ENCODE measurements at places on chromosomes 4 and X.

- no peak for DNase-seq
Measured at GRCh38 chr4:149264093-149264733, 551.4 kb downstream of the IQCM start.

DNA sequence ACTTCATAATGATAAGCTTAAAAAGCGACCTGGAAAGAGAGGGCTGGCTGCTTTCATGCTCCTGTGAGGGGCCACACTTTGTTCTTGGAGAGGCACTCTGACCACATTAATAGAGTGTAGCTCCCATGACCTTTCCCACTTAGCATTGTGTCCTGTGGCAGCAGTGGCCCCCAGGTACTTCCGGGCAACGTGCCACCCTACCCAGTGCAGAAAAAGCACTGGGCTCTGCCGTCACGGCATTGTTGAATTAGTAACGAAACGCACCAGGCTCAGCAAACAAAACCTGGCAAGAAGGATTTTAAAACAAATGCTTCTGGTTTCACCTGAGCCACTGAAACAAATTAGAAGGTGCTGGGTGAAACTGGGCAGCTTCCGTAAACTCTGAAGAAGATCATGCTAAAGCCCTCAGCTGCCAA lies 5.4 kb upstream of the SORBS2 start:
- no peak for DNase-seq

- DNase-seq: no peak
Measured at GRCh38 chr4:108378164-108378563, 209.4 kb upstream of the LEF1 start.

- no peak for DNase-seq
Measured at GRCh38 chr4:119810001-119810400, 181.4 kb upstream of the PDE5A start.

- DNase-seq: no peak
Measured at GRCh38 chr4:54902271-54902670, 223.1 kb downstream of the KDR start.

GRCh38 chrX:45735571-45735970 lies 534.9 kb upstream of the DIPK2B start:
- DNase-seq: no peak

- DNase-seq: no peak
Measured at GRCh38 chr4:80336582-80336981, 1.1 kb downstream of the CFAP299 start.

GRCh38 chr4:74254386-74254785 lies 53.9 kb upstream of the EPGN start:
- no peak for DNase-seq

- no peak for DNase-seq
Measured at GRCh38 chr4:89588421-89588820, 248.5 kb downstream of the SNCA start.

DNA sequence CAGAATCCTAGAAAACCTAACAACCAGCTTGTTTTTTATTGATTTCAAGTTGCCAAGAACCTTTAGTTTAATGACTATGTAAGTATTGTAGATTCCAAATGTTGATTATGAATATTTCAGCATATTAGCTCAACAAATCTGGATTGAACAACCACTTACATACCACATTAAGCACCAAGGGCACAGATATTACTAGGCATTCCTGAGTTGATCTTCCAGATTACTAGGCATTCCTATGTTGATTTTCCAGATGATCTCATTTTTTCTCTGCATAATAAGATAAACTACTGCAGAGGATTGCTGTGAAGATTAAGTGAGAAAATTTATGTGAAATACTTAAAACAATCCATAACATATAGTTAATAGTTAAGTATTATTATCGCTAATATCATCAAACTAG lies 17.4 kb upstream of the DCAF8L1 start:
- no peak for DNase-seq

GRCh38 chr4:169611157-169611556 lies 1.2 kb downstream of the NEK1 start:
- no peak for DNase-seq

DNA sequence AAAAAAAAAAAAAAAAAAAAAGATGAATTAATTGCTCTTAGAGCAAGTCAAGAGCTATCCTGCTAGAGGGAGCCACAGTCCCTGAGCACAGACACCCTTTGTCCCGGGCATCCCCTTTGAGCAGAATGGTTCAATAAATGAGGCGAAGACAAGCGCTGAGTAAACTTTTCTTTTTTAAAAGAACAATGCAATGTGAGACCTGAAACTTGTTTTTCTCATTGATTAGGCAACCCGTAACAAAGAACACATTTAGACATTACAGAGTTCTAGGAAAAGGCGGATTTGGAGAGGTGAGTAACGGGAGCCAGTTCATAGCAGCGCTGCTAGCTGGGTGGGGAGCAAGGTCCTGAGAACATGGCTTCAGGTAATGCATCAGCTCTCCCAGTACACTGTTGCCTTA lies 46.1 kb downstream of the GRK4 start:
- DNase-seq: no peak

- no peak for DNase-seq
Measured at GRCh38 chrX:65017451-65017850, 41.2 kb upstream of the ZC4H2 start.

DNA sequence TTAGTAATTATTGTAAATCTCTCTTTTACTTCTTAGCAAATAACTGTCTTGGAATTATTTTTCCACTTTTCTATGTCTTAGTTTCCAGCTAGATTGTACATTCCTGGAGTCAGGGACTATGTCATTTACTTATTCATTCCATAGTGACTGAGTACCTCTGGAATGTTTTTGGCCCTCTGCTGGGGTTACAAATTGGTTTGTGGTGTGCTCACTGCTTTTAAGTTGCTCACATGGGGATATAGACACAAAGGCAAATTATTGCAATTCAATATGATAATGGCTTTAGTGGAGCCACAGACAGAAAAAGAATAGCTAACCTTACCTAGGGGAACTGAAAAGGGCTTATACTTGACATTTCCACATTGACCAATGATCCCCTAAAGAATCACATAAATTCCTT lies 63.7 kb upstream of the PDGFRA start:
- DNase-seq: no peak

GRCh38 chrX:68872171-68872570 lies 43.4 kb downstream of the EFNB1 start:
- no peak for DNase-seq

DNA sequence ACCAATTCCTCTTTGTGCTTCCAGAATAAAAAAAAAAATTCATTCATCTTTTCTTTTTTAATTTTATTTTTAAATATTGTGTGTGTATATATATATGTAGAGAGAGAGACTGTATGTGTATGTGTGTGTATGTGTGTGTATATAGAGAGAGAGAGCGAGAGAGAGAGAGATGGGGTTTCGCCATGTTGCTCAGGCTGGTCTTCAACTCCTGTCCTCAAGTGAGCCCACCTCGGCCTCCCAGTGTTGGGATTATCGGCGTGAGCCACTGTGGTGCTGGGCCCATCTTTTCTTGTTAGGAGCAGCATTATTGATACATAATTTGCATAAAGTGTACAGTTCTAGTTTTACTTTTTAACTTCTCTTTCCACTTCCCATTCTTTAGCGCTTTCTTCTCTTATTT lies 33.6 kb downstream of the KDM6A start:
- no peak for DNase-seq

- no peak for DNase-seq
Measured at GRCh38 chr4:600850-601515, 24.4 kb upstream of the PDE6B start.

DNA sequence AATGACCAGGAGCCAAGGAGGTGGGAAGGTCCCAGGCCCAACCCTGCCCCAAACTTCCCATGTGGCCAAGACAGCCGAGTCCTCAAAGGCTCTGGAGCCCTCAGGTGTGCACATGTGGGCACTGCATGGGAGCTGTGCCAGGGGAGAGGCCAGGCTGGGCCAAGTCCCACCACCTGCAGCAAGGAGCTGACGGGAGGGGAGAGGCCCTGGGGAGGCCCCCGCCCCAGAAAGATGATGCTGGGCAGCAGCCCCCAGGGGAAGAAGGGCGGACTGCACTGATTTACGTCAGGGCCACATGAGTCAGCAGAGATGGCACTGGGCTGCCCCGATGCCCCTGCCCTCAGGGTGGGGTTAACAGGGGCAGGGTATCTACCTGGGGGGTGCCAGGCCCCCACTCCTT lies 1.4 kb downstream of the L1CAM start:
- no peak for DNase-seq

DNA sequence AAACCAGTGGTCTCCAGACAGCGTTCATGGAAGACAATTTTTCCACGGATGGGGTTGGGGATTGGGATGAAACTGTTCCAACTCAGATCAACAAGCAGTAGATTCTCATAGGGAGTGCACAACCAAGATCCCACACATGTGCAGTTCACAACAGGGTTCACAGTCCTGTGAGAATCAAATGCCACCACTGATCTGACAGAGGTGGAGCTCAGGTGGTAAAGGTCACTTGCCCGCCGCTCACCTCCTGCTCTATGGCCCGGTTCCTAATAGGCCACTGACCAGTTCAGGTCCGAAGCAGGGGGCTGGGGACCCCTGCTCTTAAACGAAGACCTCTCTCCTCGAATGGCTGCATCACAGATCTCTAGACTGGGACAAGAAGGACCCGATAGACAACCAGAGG lies 4.4 kb downstream of the APBB2 start:
- no peak for DNase-seq

- no peak for DNase-seq
Measured at GRCh38 chr4:104524026-104524425, 29.3 kb upstream of the CXXC4 start.

DNA sequence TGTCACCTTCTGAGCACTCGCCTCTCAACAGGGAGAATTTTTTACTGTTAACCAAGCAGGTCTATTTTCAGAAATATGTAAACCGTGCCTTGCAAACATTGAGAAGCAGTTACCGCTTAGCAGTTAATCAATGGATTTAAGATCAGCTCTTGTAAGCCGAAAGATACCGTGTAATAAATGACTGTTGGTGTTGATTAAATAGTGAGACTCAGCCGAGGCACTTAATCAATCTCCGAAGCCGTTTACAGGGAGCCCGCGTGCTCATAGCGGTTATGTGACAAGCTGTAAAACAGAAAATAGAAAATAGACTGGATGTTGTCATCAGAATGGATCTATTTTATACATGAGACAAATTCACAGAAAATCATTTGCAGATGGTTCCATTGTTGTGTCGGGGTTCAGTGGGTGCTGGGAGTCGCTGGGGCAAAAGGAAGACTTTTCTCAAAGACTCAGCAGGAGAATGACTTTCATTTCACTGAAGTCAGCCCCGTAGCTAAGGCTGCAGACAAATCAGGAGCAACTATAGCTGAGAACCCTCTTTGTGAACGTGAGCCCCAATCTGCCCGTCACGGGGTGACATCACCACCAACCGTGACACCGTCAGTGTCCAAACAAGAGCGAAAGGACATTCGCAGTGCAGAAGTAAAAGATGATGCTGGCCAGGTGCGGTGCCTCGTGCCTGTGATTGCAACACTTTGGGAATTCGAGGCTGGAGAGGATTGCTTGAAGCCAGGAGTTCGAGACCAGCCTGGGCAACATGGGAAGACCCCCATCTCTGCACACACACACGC lies 275.3 kb downstream of the CRLF2 start:
- DNase-seq: no peak

- DNase-seq: no peak
Measured at GRCh38 chr4:136412708-136413107, 1119.6 kb downstream of the PCDH18 start.

DNA sequence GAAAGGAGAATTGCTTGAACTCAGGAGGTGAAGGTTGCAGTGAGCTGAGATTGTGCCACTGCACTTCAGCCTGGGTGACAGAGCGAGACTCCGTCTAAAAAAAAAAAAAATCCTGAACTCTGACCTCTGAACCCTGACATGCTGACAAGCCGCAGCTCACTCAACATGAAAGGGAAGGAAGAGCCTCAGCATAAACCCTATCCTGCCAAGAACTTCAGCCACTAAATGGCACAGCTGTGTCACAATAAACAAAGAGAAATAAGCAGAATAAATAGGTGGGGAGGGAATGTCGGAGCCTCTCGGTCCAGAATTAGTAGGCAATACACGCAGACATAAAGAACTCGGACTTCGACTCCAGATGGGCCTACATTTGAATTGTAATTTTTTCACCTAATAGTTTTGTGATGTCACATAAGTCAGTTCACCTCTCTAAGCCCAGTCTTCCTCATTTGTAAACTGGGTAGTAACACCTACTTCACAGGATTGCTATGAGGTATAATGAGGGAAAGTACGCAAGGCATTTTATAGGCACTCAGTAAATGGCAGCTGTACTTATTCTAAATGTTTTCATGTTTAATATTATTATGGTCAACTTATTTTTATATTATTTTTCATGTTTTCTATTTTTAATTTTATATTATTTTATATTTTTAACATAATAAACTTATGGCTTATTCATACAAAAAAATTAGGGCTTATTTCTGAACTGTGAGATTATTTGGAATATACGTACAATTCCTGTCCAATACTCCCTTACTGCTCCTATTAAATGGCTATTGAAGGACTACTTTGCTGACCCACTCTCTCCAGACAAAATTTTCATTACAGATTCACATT lies 243.4 kb downstream of the SCFD2 start:
- DNase-seq: no peak

- DNase-seq: no peak
Measured at GRCh38 chrX:47179928-47180255, 13.7 kb upstream of the UBA1 start.

- no peak for DNase-seq
Measured at GRCh38 chr4:78766650-78767049, 9.5 kb upstream of the BMP2K start.

DNA sequence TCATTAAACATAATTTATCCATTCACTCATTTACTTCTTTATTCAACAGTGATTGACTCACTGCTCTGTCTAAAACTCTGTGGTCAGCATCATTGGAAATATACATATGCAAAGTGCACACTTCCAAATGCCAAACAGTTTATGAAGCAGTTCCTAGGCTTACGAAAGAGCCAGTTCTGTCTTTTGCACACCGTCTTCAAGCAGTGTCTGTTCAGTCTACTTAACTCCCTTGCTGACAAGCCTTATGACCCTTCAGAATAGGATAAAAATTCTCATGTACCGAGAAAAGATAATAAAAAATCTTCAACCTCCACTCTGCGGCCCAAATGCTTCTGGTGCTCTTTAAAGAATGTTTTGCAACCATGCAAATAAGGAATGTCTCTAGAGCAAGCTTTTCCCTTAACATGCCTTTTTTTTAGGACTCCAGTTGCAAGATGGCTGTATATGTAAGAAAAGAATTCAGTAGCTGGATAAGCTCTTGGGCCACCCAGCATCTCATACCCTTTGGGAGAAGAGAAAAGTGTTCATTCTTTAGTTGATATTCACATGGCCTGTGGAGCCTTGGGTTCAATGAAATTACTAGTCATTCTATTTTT lies 1037.0 kb upstream of the SLIT2 start:
- DNase-seq: no peak

DNA sequence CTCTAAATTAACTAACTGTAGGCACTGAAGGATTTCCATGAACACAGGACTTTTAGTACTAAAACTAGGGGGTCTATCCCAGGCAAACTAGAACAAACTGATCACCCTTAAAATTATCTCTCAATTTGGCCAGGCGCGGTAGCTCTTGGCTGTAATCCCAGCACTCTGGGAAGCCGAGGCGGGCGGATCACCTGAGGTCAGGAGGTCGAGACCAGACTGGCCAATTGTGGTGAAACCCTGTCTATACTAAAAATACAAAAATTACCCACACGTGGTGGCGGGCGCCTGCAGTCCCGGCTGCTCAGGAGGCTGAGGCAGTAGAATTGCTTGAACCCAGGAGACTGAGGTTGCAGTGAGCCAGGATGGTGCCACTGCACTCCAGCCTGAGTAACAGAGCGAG lies 436.6 kb downstream of the RPA4 start:
- DNase-seq: no peak

Data from stimulated activated CD8-positive, alpha-beta memory T cell treated with anti-CD3 and anti-CD28 coated beads, Interleukin-7, amount 100 ng/mL, for 1 hour (primary cell).